ENCODE measurements at places on chromosomes 5 and 9.

GRCh38 chr5:53779541-53779981 is 219.1 kb downstream of the NDUFS4 start:
- DNase-seq, result no peak

GRCh38 chr9:35728041-35728971 is 3.7 kb downstream of the TLN1 start:
- DNase-seq, result peak; percentile 17

DNA sequence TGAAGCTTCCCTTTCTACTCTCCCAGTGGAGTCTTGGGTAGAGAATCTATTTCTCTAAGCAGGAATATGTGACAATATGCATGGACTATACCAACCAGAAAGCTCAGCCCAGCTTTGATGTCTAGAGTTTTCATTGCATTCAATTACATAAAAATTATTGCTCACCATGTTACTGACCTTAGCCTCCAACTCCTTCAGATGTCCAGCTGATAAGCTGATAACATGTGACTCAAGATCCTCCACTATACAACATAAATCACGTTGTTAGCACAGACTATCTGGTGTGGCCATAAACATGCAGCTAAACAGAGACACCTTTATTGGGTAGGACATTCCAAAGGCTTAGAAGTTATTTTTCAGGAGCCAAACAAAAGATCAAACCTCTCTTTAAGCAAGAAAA is 1168.2 kb downstream of the CDH12 start:
- no peak for DNase-seq

DNA sequence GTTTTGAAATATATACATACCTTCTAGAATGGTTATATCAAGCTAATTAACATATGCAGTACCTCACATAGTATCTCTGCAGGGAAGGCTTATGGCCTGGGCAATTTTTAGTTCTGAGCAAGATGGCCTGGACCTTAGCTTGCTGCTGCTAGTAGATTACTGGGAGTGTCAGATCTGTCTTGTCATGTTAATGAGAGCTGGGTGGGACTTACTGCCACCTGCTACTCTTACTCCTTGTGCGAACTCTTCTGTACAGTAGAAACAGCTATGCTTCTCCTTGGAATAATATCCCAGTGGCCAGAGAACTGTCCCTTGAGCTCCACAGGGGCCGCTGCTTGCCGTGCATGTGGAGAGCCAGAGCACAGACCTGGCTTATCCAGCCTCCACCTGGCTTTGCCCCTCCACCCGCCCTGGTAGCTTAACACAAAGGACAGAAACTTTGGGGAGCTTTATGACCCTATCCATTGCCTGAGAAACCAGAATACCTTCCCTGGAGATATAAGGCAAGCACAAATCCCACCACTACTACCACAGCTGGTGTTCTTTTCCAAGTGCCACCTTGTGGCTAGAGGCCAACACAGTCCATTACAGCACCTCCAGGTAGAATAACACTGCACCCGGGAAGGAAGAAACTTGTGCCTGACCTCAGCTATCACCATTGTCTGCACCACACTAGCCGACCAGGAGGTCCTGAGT is 74.4 kb upstream of the RUSC2 start:
- no peak for DNase-seq

DNA sequence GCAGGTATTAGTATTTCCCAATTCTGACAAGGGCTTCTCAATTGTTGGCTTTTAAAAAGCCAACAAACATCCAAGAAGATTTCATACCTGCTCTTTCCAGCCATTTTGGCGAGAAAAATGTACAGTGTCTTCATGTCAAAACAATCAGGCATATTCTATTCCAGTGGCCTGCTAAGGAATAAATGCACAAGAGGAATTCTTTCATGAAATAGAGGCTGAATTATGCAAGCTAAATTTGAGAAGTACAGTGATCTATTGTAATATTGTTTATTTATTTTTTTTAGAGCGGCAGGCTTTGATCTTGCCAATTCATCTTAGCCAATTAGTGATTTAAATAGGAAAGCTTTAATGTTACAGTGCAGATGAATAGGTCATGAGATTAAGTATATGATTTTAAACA is 49.3 kb downstream of the NLN start:
- DNase-seq, result no peak

- no peak for DNase-seq
Observed at GRCh38 chr5:111730659-111731382, 26.2 kb downstream of the NREP start.

GRCh38 chr5:76277736-76278135 is 125.3 kb upstream of the IQGAP2 start:
- no peak for DNase-seq

DNA sequence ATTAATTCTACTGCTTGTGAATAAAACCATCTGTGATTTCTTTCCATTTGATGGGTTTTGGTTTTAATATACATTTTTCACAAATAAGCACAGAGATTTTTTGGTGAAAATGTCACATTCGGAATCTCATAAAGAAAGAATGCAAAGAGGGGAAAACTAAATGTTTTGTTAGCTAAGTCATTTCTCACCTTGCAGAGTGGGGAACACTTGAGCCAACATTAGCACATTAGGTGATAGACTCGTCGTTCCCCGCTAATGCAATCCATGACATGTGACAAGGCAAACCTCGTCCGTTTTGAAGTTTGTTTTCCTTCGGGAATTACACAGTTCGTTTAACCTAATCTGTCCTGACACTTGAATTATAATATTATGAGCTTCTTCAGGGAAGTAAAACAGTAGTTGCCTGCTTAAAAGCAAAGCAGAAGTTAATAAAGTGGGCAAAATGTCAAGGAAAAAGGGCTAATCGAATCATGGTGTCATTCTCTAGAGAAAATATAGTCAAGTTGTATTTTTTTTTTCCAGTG is 95.8 kb upstream of the LMX1B start:
- no peak for DNase-seq

DNA sequence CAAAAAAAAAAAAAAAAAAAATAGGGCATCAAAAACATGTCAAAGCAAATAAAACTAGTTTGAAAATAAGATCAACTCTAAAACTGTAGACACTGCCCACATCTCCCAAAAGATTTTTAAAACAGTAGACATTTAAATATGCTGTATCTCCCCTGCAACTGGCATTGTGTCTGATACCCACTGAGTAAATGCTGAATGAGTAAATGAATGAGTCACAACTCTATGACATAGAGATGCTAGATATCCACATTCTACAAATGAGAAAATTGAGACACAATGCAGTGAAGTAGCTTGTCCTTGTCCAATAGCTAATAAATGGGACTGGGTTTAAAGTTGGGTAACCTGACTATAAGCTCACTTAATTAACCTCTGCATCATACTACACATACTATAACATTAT is 14.1 kb upstream of the MAP1B start:
- no peak for DNase-seq

GRCh38 chr9:110130791-110131416 is 77.1 kb downstream of the C9orf152 start:
- no peak for DNase-seq

- no peak for DNase-seq
Observed at GRCh38 chr5:128355961-128356360, 182.1 kb downstream of the FBN2 start.

GRCh38 chr9:105047742-105048041 is 119.7 kb upstream of the ABCA1 start:
- DNase-seq, result no peak

DNA sequence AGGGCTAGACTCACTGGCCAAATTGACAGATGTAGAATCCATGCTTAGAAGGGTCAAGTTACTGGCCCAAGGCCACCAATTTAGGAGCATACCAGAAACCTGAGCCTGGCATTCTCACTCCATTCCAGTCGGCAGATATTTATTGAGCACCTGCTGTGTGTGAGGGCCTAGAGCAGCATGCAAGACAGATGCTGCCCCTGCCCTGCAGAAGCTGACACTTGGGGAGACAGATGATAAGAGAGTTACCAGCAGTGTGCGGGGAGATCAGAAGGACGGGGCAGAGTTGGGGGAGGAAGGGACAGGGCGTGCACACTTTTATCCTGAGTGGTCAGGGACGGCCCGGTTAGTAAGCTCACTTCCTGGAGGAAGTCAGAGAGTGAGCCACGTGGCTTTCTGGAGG is 111.5 kb upstream of the RAPGEF1 start:
- no peak for DNase-seq

DNA sequence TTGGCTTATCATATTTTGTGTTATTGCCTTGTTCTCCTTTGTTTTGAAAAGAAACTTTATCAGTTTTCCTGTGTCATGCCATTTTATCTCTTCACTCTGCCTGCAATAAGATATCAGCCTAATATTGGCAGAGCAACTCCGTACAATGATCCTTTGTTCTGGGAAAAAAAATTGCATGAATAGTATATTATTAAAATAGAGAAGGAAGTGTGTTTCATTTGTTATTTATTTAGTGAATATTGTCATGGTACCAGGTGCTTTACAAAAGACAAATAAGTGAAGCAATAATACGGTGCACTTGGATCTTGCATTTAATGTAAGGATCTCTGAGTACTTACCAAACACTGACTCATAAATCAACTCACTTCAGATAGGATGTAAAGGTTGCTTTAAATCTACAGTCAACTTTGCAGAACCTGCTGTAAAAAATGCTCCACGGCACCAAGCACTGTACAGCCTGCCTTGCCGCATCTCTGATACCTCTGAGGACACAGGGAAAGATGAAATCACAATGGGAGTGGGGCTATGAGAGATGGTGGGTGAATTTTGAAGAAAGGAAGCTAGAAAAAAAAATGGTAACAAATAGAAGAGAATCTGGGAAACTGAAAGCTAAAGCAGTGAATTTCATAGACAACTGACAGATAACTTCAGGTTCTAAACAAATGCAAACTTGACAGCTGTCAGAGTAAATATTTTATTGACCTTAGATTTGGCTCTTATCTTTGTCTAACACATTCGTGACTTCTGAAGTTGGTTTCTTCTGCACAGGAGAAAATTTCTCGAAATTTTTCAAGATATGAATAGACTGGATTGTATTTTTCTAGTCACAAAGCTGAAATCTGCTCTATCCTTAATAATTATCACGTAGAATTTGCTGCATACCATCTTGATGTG is 232.1 kb downstream of the ENC1 start:
- no peak for DNase-seq

GRCh38 chr5:153598099-153598498 is 107.6 kb downstream of the GRIA1 start:
- DNase-seq, result no peak

GRCh38 chr9:687034-687785 is 154.3 kb upstream of the DMRT1 start:
- no peak for DNase-seq

- DNase-seq, result no peak
Observed at GRCh38 chr5:80941496-80941895, 18.7 kb upstream of the RASGRF2 start.

DNA sequence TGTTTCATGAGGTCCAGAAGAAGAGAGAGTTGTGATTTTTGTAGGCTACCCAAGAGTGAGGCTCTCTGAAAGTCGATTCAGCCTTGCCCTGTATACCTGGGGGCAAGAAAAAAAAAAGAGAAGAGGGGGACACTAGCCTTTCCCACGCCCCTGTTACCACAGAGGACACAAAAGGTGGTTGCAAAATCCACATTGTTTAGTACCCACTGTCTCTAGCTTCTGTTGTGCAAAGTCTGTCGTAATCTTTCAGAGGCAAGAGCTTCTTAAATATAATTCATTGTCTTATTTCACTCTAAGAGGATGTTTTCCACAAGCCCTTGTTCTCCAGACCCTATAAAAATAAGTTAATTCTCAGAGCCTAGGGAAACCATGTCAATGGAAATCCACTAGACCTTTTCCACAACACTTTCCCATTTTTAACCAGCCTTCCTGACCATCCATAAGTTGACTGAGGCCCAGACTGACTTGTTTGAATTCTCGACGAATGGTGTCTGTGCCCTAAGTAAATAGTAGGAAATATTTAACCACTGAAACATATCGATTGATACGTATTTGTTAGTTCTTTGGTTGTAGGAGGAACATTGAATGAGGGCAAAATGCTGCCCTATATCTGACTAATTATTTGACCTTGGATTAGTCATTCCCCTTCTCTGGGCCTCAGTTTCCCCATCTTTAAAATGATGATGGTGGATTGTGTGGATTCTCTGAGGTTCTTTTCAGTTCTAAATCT is 182.7 kb downstream of the PAPPA start:
- no peak for DNase-seq

- no peak for DNase-seq
Observed at GRCh38 chr5:101429241-101429640, 526.2 kb upstream of the ST8SIA4 start.

Data from stimulated activated CD4-positive, alpha-beta T cell treated with anti-CD3 and anti-CD28 coated beads, Interleukin-4, amount 100 ng/mL, for 4 hours (primary cell).